Globus pallidus (tissue), 1 donor: ENCODE measurements at places on chromosomes 5 and 9.

DNA sequence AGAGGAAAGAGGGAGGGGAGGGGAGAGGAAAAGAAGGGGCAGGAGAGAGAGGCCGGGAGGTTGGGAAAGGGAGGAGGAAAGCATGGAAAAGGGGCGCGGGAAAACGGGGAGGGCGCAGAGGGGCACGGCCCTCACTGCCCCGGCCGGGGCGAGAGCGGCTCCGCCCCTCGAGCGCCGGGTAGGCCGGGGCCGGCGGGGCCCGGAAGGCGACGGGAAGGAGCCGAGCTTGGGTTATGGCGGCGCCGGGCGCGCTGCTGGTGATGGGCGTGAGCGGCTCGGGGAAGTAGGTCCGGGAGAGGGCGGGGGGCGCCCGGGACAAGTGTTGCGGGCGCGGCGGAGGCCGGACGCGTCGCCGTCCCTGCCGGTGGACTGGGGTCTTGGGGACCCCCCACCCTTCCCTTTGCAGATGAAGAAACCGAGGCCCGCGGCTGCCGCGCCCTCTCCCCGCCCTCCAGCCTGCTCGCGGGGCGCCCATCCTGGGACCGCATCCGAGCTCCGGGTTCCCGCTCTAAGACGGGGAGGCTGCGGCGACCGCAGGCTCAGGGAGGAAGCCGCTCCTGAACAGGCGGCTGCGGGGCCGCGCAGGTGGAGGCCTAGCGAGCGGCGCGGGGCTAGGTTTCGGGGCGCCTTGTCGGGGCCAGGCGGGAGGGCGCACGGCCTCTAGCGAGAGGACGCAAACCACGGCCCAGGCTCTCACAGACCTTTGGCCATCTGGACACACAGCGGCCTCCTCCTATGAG is at the start of gene IDNK:
TSS of gene IDNK (plus strand) at position 205 of the 740 bp plus-strand sequence. CDS start at position 234, 29 bp downstream.
- DNase-seq, result peak; percentile 71

- peak; percentile 21 for DNase-seq
Measured at GRCh38 chr9:109781541-109782197, 1.7 kb downstream of the PALM2AKAP2 start.

GRCh38 chr9:135989157-135989556 is 28.0 kb upstream of the UBAC1 start:
- no peak for DNase-seq

DNA sequence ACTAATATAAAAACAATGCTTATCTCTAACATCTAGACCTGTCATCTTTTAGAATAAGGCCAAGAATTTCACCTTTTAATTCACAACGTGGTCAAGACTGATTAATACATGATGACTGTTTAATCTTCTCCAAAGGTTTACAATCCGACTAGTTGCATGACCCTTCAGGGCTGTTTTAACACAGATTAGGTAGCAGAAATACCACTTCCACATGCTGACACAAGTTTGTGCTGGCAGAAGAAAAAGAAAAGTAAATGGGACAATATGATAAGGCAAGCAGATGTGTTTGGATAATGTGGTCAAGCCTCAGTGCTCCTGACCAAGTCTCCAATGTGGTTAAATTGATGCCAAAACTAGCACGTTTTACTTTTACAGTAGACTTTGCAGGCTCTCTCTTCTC is 31.1 kb downstream of the SEMA6A start:
- no peak for DNase-seq

GRCh38 chr5:68419637-68420452 is 204.3 kb downstream of the PIK3R1 start:
- DNase-seq, result no peak

- no peak for DNase-seq
Measured at GRCh38 chr9:12394105-12394504, 299.1 kb upstream of the TYRP1 start.

DNA sequence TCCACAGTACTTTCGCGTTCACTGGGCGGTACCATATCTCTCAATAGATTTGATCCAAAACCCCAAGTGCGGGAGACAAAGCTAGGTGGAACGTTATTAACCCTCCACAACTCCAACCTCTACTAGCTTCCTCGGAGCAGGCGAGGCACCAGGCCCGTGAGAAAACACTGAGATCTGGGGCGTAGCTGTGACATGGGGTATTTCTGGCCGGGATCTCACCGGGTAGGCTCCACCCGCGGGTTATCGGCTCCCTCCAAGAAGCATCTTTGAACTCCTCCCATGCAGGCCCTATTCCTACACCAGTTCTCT is 350 bp upstream of the SLC25A46 start:
- no peak for DNase-seq

- no peak for DNase-seq
Measured at GRCh38 chr5:1202026-1202797, 817 bp downstream of the SLC6A19 start.

- DNase-seq, result no peak
Measured at GRCh38 chr9:128771094-128771721, 519 bp downstream of the ZER1 start.

DNA sequence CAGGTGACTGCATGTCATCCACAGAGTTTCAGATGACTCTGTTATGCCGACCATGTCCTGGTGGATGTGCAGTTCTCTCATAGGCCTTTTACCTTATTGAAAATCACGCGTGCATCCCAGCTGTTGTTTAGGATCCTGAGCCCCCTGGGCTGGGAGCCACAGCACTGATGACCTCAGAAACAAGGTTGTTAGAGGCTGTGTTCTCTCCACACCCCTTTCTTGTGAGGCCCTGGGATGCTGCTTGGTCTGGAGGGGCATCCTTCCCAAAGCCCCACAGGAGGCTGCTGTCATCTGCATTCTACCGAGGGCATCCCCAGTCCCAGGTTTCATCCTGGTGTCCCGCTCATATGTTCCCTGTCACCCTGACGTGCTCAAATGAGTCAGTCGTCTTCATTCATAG is 76.5 kb upstream of the IRX4 start:
- DNase-seq, result no peak

DNA sequence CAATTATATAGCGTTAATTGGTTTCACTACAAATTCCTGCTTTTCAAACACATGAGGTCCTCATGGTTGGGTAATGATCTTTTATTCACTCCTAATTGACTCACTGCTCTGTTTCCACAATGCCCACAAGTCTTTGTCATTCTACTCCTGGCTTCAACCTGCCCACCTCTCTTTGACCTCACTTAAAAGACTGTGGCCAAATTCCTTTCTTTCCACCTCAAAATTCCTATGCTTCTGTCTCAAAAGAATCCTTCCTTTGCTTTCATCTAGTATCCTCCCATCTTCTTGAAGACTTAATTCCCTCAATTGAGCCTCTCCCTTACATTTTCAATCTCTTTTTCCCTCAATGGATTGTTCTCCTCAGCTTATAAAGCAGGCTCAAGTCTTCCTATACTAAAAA is 4.9 kb downstream of the APBA1 start:
- no peak for DNase-seq

GRCh38 chr5:60066502-60066901 is 173.0 kb upstream of the PDE4D start:
- DNase-seq, result no peak

- DNase-seq, result peak; percentile 24
Measured at GRCh38 chr9:99720455-99721050, 101.1 kb upstream of the NR4A3 start.

DNA sequence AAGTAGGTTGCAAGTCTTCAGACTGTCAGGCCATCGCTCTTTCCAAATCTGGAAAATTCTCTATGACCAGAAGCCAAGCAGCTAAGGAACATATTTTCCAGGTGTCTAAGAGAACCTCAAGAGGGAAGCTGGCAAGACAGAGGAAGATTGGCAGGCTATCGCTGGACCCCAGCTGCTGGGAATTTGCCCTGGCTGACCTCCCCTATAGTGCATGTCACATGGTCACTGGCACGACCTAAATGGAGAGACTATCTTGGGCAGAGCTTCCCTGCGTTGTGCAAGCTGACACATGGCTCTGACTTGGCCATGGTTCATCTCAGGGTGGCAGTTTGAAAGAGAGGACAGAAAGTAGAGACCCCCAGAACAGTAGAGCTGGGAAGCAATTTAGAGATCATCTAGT is 104.9 kb upstream of the ZNF618 start:
- no peak for DNase-seq

DNA sequence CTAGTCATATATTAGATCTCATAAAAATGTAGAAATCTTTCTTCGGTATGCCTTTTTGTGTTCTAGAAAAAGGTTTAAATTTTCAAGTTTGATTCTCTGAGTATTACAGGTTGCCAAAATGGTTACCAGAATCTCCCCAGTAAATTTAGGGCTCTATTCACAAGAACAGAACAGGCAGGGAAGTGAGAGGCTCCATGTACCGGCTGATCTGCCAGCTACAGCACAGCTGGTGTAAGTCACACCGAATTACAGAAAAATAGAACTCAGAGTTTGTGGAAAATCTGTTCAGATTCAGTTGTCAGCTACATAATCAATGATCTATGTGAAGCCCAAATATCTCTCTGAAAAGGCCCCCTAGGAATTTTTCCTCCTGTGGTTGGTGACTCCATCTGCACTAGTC is 10.5 kb downstream of the FAM81B start:
- DNase-seq, result no peak
